ENCODE measurements at places on chromosomes 2 and 18. TPM values are rescaled to one million over a fixed set of nuclear protein-coding genes. Genes with fewer than 3 reads are reported as not detected.

DYNC2LI1 gene
- 48.2 TPM for total RNA-seq

SERPINB4 gene
- not detected for total RNA-seq

IL18RAP gene
- not detected for total RNA-seq

MAP3K19 gene
- 1.6 TPM for total RNA-seq

KLF11 gene
- total RNA-seq: 14.7 TPM

RASGRP3 gene
- total RNA-seq: 12.2 TPM

PCARE gene
- not detected for total RNA-seq

ATP6V1B1 gene
- not detected for total RNA-seq

FSHR gene
- not detected for total RNA-seq

CCDC178 gene
- total RNA-seq: 0.31 TPM

OTOS gene
- total RNA-seq: not detected

VWA3B gene
- total RNA-seq: 1.3 TPM

CLIP4 gene
- total RNA-seq: 51.3 TPM

DHRS9 gene
- 0.94 TPM for total RNA-seq

C1QL2 gene
- total RNA-seq: 1.6 TPM
